ENCODE measurements at places on chromosomes 2 and 18.

GRCh38 chr18:34990597-34990996 lies 50.6 kb upstream of the MAPRE2 start:
- DNase-seq, result peak; percentile 27

DNA sequence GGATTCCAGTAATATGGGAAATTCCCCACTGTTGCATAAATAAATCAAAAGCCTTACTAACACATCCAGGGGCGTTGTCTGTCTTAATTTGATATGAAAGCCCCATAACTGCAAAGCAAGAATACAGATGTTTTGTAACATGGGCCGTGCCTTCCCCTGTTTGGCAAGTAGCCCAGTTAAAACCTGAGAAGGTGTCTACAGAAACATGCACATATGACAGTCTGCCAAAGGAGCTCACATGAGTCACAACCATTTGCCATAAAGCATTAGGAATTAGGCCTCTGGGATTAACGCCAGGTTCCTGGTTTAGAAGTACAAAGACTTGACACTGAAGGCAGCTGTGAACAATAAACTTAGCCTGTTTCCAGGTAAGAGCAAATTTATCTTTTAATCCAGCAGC lies 43.1 kb upstream of the LONRF2 start:
- peak; percentile 93 for DNase-seq

- peak; percentile 87 for DNase-seq
These were observed 445.7 kb upstream of the SLC14A2 start for GRCh38 chr18:45169610-45170009.

- no peak for DNase-seq
These were observed 88.5 kb upstream of the UXS1 start for GRCh38 chr2:106282462-106283170.

GRCh38 chr2:150742094-150742493 lies 254.6 kb upstream of the RND3 start:
- no peak for DNase-seq

GRCh38 chr2:192072778-192073177 lies 122.0 kb downstream of the TMEFF2 start:
- no peak for DNase-seq

GRCh38 chr2:156437272-156437930 lies 1.2 kb downstream of the GPD2 start:
- no peak for DNase-seq
